ENCODE measurements at places on chromosomes 12 and 14.
A peak's percentile ranks its signal among the peaks of the same experiment; 100 is the strongest.

DNA sequence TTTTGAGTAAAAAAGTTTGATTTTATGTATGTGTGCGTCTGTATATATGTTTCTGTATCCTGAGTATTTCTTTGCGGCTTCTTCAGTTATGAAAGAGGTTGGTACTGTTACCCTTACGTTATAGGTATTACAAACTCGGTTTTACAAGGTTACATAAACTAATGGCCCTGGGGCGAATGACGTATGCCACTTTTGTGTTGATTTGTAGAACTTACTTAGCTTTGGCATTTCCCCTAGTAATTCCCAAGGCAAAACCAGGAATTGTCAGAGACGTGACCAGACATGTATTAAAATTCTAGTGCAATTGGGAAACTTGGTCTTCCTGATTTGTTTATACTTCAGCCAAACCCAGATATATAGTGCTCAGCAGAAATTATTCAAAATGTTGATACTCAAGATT, 93.3 kb downstream of the DUSP16 start:
- no peak for DNase-seq

DNA sequence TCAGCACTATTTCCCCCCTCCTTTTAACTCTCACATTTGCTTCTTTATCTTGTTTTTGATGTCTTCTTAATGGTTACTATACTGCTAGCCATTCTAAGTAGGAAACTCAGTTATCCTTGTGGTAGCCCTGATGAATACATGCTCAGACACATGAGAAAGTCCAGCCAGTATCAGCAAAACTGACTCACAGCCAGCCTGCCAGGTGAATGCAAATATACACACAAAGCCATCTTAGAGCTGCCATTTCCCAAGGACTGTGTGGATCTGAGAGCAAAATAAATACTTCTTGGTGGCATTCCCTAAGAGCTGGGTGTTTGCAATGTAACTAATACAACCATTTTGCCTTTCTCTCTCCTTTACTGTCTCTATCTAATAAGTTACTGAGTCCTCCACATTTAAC, 455.2 kb downstream of the CCER1 start:
- DNase-seq = no peak

DNA sequence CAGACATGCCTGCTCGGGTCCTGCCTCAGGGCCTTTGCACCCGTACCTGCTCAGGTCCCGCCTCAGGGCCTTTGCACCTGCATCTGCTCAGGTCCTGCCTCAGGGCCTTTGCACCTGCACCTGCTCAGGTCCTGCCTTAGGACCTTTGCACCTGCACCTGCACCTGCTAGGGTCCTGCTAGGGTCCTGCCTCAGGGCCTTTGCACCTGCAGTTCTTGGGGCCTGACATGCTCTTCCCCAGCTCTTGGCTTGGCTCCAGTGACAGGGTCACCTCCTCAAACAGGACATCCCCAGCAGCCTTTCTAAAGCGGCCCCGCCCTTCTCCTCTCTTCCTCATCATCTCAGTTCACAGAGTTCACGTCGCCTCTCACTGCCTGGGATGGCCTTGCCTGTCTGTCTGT, 54.9 kb upstream of the NCOR2 start:
- no peak for DNase-seq

DNA sequence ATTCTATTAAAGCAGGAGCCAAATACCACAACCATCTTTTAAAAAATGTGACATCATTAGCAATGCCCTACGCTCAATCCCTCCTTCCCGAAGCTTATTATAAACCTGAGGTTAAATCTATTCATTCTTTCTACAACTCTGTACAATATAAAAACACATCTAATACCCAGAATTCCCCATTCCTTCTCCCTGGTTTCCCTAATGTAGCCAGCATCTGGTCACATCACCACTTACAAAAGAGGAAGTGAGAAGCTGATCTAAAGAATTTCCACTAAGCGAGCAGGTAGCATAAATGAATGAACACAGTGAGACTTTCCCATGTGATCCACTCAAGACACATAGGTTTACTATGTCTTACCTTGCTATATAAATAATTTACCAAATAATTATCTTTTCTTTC, 90.4 kb downstream of the LRP6 start:
- DNase-seq = no peak

- DNase-seq = no peak
These were observed 424.8 kb downstream of the RAD51B start for GRCh38 chr14:68244262-68244980.

- no peak for DNase-seq
These were observed 41.2 kb downstream of the YLPM1 start for GRCh38 chr14:74804219-74804825.

DNA sequence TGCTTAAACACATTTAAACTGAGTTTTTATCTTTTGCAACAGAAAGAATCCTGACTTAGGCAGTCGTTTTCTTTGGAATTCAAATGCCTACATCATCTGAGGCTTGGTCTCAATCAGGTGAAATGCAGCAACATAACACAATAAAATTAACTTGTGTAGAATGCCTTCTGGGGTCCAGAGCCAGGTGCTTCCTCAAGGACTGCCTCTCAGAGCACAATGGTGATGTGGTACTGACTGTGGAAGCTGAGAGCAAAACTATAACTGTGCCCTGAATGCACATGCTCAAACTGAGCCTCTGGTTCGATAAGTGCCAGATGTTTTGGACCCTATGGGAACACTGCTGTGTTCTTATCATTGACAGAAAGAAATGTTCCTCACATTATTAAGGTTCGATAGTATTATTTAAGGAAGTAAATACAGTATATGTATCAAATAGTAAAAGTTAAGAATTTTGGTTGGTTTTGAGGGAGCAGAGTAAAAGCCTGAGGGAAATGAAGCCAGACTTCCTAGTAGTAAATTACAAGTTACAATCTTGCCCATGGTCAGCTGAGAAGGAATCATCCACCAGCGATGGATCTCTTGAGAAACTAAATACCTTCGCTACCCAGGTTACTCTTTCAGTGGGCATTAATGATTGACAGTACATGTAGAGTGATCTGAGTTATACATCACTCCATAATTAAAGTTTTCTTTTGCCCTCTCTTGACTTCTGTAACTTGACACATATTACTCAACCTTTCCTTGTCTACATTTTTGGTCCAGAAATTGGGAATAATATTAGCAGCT, 122.9 kb upstream of the ATP2B1 start:
- DNase-seq = no peak

DNA sequence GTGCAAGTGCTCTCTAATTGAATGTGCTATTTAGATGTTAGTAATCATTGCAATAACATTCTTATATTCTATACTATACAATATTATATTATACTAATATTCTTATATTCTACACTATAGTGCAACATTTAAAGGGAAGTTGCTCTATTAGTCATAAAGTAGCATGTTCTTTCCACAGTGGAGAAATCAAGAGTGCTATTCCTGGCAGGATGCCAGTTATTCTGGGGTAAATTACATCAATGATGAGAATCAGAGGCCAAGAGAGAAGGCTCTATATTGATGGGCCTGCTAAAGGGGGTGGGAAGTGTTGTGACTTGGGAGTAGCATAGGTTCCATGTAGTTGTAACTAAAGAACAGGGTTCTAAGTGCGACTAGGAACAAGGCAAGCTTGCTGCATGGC, 121.5 kb downstream of the SLC15A5 start:
- DNase-seq = no peak

DNA sequence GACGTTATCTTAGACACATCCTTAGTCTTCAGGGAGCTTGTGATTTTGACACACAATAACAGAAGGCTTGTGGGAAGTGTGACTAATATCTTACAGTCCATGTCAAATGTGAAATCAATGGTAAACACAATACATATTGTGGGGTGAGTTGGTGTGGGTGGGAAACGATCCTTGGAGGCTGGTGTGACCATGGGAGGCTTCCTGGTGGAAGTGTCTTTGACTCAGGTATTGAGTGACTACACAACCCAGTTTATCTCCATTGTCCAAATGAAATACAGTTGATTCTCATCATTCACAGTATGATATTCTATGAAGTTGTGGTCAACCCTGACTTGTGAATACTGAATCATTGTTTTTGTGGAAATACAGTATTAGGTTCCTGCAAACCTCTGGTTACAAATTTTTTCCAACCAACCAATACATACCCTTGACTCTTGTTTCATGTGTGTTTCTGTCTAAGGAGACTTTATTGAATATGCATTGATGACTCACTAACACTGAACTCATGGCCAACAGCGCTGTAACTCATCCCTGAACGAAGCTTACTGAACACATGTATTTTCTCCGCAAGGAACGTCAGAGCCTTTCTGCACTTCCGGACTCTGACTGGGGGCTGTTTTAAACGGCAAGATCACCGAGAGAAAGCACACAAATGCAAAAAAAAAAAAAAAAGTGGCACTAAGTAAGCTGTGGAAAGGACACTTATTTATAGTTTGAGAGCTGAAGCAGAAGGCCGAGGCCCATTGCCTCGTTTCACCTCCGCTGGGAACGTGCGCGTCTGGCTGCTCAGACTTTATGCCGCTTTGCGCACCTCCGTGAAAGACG, 59.0 kb downstream of the CLMN start:
- no peak for DNase-seq

GRCh38 chr12:132272711-132273110, 56.7 kb downstream of the GALNT9 start:
- DNase-seq = no peak

GRCh38 chr14:69882116-69882864, 3.1 kb downstream of the SMOC1 start:
- DNase-seq = no peak

DNA sequence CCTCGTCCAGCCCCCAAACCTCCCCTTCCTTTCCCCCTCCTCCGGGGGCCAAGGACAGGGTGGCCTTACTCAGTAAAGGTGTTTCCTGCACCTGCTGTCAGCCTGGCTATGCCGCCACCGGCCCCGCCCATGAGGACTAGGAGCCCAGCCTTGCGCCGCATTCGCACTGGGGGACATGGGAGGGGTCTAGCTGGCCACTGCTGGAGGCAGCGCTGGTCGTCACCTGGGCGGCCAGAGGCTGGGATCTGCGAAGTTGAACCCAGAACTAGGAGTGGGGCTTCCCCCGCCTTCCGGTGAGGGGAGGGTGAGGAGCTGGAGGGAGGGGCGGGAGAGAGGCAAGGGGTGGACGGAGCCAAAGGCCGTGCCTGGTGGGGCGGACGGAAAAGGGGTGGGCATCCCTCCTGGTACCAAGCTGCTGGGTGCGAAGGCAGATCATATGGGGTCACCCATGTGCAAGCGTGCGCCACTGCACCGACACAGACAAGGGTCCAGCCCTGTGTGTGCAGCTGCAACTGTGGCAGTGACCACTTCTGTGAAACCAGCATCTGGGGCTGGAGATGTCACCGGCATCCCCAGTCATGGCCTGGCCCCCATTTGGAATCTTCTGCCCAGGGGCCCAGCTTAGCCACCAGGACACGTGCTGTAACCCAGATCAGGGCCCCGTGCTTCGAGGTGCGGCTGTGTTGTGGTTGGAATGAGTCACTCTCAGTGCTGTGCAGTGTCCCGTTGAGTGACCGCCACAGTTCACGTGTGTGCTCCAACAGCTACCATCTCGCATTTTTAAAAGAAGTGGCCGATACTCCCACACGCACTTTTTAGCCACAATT, 8.5 kb downstream of the AMN start:
- no peak for DNase-seq

- no peak for DNase-seq
These were observed 134.1 kb downstream of the FSCB start for GRCh38 chr14:44372807-44373489.

DNA sequence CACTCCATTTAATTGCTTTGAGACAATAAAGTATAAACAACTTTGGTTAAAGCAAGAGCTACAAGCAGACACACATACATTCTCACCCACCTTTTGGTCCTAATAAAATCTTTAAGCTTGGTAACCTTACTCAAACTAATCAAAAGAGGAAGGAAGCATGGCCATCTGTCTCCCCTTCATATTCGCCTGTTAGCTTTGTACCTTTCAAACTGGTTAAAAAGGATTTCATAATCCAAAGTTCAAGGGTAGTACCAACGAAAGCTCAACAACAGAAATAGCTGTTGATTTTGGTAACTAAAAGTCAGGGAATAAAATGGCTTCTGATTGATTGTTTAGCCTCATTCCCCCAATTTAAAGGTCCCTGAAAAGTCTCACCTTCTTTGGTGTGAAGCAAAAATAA, 456.9 kb downstream of the BCAT1 start:
- no peak for DNase-seq

DNA sequence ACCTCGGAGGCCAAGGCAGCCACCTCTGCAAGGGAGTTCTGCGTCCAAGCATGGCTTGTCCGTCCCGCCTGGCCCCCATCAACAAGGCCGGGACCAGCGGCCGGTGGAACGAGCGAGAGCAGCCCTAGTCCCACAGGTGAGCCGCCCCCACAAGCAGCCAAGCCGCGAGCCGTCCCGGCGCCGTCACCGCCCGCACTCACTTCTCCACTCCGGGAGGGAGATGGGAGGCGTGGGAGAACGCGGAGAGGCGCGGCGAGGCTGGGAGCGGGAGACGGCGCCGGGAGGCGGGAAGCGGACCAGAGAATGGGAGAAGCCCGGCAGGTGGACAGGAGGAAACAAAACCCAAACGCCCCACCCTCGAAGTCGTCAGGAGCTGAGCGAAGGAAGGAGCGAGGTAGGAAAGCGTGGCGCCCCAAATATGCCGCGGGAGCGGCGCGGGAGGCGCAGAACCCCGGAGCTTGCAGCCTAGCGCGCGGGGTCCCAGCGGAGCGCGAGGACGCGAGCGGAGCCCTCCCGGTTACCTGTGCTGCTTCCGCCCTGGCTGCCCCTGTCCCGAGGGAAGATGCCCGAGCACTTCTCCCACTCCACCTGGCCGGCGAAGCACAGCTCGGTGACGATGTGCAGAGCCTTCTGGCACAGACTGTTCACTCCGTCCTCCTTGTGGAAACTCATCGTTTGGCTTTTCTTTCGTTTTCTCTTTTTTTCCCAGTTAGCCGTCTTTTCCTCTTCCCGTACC, 600 bp downstream of the SYT10 start:
- peak; percentile 56 for DNase-seq

DNA sequence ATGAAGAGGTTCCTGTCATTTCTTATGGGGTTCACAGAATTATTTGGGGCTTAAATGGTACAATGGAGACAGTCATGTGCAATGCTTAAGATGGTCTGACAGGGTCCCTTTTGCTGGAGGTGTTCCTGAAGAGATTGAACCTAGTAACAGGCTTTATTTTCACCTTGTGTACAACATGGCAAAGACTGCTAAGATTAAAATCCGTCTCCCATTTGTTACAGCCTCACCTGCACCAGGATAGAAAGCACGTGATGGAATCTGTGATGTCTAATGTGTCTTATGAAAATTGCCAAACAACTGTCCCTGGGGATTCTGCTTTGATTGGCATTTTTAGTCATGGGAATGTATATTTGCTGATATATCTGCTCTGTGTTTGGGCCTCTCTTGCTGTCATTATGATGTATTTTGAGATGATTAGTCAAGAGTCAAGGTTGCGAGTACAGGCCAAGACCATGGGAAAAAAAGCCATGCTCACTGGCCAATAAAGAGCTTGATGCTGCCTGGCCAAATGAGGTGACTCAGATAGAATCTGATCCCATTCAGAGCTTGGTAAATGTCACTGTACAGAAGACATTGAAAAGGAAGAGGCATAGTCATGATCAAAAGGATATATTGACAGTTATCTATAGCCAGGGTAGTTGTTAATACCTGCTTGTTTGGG, 96.1 kb downstream of the FLRT2 start:
- no peak for DNase-seq

DNA sequence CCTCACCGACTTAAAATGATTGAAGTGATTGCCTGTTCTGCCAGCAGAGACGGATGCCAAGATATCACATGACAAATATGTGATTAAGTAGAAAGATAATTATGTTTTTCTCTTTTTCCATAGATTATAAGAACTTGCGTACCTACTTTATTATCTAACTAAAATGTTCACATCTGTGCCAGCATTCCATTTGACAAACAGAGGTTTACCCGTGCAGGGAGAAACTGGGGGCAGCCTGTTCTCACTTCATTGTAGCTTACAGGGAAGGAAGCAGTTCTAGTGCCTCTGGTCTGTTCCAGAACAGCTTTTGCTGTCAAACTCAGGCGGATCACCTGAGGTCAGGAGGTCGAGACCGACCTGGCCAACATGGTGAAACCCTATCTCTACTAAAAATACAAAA, 29.6 kb downstream of the CCDC62 start:
- no peak for DNase-seq
